ENCODE measurements at places on chromosomes 1 and 21.

DNA sequence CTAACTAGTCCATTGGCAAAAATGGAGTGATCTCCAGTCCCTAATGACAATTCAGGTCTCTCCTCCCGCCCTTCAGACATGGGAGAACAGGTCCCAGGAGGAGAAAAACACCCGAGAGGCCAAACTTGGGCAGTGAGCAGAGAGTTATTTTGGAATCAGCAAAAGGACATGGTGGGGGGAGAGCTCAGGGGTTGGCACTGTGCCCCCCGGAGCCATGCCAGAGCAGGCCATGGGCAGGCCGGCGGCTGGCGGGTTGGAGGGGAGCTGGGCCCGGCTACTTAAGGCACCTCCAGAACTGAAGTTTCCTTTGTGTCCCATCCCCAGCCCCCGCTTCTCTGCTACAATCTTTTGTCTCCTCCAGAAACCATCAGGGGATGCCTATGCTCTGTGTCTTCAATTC, 7.1 kb downstream of the LGR6 start:
- no peak for DNase-seq

GRCh38 chr1:30192969-30193630, 530.3 kb downstream of the MATN1 start:
- DNase-seq: peak; percentile 10

GRCh38 chr1:189805735-189806134, 671.9 kb downstream of the BRINP3 start:
- DNase-seq: no peak

DNA sequence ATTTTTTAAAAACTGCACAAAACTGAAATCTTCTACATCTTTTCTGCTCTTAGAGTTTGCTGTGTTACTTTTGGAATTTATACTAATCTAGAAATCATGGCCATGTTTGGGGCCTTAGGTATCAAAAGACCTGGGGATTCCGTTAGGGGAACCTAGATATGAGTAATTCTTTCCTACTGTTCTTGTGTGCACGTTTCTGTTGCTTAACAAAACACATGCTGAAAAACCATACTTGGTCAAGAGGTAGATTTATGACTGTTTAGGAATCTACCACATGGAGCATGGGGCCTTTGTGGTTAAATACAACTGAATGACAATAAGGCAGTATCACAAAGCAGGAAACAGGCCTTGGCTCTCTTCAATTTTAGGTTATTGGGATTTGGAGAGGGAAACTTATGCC, 291.9 kb upstream of the USP25 start:
- no peak for DNase-seq

DNA sequence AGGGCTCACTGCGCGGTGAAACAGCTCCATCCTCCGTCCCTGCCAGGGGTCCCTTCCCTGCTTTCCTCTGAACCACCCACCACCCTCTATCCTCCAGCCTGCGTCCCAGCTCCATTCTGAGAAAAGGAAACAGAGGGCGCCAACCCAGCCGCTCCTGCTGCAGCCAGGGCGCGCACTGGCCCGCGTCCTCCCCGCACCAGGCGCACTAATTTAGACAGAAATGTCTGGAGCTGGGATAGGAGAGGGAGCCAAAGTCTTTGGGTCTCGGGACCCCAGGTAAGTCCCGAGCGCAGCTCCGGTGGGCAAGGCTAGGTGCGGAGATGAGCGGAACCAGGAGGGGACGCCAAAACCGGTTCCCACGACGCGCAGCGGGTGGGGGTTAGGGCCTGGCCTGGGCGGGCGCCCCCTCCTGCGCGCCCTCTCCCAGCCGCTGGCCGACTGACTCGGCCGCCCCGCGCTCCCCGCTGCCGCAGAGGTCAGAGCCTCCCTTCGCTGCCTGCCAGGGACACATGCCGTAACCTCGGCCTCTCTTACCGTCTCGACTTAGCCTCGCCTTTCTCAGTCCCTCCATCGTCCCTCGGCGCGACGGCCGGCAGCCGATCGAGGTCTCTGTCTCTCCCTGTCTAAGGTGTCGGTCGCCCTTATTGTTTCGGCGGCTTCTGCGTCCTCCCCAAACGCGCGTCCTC, 2.0 kb downstream of the CAMK2N1 start:
- no peak for DNase-seq

DNA sequence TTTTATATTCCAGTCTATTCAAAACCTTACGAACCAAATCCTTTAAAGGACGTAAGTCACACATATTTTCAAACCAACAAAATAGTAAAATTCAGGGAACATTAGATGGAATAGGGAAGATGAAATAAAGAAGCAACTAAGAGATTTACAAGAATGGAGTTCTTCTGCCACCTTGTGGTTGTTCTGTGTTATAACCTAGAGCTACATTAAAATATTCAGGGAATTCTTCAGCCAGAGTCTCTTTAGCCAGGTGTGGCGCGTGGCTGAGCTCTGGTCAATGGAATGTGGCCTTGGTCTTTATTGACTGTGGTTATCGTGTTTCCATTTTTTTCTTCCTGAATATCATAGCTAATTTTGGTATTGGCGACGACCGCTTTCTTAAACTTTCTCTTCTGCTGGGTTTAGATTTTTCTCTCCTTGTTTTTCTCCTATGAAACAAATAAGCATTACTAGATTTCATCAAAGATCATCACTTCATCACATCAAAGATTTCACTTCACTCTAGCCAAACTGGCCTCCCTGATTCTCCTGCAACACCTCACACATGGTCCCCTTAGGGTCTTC, 221.3 kb downstream of the MRPL39 start:
- DNase-seq: peak; percentile 37

DNA sequence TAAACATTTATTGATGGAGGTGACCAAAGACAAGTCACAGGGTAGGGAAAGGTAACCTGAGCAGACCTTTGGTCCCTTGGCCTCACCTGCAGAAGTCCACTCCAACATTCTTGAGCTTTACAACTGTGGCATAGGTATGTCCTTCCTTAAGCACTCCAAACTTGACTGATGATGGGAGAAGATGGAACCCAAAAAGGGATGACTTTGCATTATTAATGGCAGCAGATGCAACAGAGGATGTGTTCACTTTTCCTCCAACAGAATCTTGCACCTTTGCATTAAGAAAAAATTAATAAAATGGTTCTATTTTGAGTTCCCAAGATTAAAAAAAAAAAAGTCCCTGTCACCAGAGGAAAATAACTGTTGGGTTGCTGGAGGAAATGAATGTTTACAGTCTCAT, 42.2 kb downstream of the WDR3 start:
- no peak for DNase-seq

DNA sequence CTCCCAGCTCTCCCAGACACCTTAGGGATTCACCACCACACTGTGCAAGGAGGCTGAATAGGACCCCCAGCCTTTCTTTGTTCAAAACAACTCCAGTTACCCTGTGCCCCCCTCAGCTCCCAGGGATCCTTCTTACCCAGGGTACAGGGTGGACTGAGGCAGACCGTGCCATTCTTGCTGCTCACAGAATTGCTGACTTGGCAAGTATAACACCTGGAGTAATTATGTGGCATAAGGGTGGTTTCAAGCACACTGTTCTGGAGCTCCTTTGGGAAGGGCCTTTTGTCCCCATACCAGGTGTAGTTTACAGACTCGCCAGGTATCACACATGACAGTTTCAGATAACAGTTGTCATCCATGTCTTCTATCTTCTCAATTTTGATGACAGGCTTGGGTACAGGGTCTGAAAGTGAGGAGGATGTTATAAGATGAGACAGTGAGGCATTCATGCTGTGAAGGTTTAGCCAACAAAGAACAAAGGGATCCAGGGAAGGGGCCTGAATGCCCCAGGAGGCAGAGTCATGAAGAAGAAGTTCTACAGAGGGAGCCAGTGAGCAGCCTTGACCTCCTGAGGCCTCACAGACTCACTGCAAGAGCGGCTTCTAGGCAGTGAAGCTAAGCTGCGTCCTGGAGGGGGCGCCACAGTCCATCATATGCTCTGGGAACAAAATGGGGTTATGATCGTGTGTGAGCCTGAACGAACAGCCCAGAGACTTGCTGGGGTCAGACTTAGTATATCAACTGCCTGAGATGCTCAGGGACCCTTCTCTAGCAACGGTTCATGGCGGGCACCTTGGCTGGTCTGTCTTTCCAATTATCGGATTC, 30.3 kb downstream of the CD48 start:
- DNase-seq: peak; percentile 89

DNA sequence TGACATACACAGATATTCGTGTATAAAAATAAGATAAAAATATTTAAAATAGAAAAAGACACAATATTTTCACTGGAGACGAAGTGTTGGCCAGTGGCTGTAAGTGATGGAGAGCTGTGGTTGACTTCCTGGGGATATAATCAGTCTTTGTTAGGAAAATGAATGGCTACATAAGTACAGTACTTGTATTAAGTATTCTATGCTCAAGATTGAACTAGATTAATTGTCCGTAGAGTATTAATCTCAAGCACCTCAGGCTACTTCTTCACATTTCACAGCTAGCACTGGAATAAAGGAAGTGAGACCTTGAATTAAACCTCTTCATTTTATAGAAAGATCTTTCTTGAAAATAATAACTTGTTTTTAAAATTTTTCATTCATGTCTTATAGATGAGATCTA, 39.0 kb upstream of the RGS5 start:
- DNase-seq: no peak

- DNase-seq: no peak
These were observed 117.6 kb downstream of the WDR3 start for GRCh38 chr1:118047006-118047649.

DNA sequence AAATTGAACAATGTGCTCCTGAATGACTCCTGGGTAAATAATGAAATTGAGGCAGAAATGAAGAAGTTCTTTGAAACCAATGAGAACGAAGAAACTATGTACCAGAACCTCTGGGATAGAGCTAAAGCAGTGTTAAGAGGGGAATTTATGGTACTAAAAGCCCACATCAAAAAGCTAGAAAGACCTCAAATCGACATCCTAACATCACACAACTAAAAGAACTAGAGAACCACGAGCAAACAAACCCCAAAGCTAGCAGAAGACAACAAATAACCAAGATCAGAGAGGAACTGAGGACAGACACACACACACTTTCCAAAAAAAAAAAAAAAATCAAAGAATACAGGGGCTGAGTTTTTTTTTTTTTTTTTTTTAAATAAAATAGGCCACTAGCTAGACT, 564.2 kb downstream of the SMYD3 start:
- peak; percentile 29 for DNase-seq

- DNase-seq: no peak
These were observed 1.7 kb downstream of the PRRX1 start for GRCh38 chr1:170665629-170666028.

DNA sequence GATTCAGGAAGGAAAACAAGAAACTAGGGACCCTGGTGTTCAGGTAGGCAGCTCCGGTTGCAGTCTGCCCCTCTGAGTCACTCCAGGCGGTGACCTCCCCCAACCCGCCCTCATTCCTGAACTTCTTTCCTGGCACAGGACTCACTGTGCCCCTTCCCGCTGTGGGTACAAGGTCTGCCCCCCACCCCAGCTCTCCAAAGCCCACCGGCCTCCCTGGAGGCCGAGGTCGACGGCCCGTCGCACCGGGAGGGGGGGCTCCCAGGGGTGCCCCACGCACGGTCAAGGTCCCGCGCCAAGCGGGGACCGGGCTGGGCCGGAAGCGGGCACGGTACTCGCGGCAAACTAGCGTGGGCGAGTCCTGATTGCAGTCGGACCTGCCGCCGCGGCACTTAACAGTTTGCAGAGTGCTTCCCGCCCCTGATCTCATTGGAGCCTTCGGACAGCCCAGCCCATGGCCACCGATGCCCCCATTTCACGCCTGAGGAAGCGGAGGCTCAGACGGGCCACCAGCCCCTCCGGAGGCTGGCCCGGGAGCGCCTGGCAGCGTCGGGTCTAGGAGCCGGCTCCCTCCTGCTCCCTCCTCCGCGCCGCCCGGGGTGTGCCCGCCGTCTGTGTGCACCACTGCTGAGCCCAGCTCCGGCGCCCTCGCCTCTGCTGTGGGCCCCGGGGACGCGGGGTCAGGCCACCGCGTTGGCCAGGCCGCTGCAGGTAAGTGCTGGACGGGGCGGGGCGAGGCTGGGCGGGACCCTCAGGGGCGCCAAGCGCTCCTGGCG, at the start of gene GJB3:
Gene GJB3, plus strand, starts transcription at position 144 of the 773 bp plus-strand sequence. CDS start 3,549 bp downstream, outside the sequence.
- no peak for DNase-seq

DNA sequence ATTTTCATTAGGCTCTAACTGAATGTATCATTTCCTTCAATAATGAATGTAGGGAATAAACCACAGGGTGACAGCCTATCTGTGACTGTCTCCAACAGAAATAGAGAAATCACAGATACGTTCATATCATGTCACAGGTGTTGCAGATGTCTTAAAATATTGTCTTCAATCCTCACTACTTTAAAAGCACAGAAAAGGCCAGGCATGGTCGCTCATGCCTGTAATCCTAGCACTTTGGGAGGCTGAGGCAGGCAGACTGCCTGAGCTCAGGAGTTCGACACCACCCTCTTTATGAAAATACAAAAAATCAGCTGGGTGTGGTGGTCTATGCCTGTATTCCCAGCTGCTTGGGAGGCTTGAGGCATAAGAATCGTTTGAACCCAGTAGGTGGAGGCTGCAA, 8.2 kb downstream of the CREG1 start:
- no peak for DNase-seq

GRCh38 chr1:217539510-217539909, 91.4 kb downstream of the GPATCH2 start:
- no peak for DNase-seq

GRCh38 chr1:28640766-28641165, 2.1 kb downstream of the TAF12 start:
- DNase-seq: peak; percentile 57

Data from CD4-positive, alpha-beta T cell treated with Interleukin-10 for 1 hour (primary cell).